Activated CD4-positive, alpha-beta T cell treated with anti-CD3 and anti-CD28 coated beads for 24 hours (primary cell): ENCODE measurements at places on chromosomes 16 and 17.

GRCh38 chr17:16322636-16323035, 30.6 kb downstream of the CENPV start:
- DNase-seq, result no peak

DNA sequence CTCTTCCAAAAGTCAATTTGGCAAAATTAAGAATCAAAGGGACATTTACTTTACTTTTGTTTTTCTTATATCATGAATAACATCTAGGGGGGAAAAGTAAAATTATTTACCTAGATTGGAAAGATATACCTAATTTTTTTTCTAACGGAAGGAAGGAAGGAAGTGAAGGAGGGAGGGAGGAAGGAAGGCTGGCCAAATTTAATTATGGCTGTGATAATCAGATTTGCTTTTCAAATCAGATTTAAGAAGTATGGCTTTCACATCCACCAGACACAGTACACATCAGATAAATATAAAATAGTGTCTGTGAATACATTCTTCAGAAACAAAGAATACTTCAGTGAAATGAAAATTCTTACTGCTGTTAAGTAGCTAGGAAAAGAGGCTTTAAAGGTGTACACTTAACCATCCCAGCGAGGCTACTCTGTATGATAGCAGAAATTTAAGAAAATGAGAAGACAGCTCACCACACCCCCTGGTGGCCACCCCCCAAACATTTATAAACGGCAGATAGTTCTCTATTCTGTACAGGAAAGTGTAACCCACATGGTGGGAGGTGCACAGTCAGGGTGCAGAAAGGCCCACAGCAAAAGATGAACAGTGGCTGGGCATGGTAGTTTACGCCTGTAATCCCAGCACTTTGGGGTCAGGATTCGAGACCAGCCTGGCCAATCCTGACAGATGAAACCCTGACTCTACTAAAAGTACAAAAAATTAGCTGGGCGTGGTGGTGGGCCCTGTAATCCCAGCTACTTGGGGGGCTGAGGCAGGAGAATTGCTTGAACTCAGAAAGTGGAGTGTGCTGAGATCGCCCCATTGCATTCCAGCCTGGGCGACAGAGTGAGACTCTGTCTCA, 150.8 kb downstream of the SSH2 start:
- DNase-seq, result peak; percentile 82

- DNase-seq, result no peak
Measured at GRCh38 chr17:48207776-48208544, 100.4 kb downstream of the SNX11 start.

DNA sequence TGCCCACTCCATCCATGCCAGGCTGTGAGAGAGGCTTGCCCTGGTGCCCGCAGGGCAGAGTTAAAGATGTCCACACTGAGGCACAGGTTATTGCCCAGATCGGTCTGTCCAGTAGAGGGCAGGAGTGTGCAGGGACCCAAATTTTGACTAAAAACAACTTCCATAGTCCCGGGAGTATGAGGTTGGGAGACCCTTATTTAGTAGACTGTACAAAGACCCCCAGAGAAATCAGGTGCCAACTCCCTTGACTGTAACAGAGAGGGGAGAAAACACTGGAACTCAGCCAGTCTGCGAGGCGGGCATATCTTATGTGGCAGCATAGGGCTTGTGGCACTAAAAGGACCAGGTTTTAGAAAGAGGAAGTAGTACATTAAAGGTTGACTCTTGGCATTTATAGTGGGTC, 43.4 kb downstream of the HNF1B start:
- DNase-seq, result peak; percentile 24

DNA sequence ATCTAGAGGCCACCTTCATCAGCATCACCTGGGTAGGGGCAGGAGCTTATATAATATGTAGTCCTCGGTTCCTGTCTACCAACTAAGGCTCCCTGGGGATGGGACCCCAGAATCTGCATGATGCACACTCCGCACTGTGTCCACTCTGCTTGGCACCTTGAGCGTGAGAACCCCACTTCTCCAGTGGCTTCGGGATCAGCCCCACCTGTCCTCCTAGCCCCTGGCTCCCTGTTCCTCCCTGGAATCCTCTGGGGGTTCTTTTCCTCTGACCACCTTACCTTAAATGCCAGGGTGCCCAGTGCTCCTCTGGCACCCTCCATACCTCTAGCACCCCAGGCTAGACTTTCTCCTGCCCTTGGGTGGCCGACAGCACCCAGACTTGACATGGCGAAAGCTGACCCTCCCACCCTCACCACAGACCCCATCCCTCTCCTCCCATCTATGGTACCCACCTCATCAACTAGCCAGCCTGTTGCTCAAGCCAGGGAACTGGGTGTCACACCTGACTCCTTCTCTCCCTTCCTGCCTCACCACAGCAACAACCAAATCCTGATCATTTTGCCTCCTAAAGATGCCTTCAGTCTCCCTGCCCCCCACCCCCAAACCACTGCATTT, 2.8 kb upstream of the NXPH3 start:
- no peak for DNase-seq

- no peak for DNase-seq
Measured at GRCh38 chr17:2085648-2085949, 30.7 kb downstream of the HIC1 start.

DNA sequence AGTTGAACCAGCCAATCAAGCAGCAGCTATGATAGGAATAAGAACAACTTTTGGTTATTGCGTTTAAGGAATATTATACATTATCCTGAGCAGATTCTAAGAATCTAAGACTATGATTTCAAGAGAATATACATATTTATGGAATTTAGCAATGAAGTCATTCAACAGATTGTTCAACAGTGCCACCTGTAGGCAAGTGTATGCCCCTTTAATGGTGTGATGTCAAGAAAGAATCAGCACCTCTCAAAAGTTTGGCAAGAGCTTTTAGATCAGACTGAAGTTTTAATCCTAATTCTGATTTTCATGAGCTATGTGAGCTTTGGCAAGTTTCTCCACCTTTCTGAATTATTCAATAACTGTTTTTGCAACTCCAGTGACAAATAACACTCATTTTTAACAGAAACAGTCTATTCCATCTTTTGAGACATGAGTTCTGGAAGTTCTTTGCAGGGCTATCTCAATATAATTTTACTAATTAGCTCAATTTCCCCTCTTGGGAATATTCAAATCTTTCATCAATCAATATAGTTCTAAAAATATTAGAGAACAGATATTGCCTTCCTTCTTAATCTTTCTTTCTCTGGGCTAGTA, 474.3 kb upstream of the TOM1L1 start:
- no peak for DNase-seq

GRCh38 chr16:81767987-81768592, 11.0 kb upstream of the PLCG2 start:
- no peak for DNase-seq

DNA sequence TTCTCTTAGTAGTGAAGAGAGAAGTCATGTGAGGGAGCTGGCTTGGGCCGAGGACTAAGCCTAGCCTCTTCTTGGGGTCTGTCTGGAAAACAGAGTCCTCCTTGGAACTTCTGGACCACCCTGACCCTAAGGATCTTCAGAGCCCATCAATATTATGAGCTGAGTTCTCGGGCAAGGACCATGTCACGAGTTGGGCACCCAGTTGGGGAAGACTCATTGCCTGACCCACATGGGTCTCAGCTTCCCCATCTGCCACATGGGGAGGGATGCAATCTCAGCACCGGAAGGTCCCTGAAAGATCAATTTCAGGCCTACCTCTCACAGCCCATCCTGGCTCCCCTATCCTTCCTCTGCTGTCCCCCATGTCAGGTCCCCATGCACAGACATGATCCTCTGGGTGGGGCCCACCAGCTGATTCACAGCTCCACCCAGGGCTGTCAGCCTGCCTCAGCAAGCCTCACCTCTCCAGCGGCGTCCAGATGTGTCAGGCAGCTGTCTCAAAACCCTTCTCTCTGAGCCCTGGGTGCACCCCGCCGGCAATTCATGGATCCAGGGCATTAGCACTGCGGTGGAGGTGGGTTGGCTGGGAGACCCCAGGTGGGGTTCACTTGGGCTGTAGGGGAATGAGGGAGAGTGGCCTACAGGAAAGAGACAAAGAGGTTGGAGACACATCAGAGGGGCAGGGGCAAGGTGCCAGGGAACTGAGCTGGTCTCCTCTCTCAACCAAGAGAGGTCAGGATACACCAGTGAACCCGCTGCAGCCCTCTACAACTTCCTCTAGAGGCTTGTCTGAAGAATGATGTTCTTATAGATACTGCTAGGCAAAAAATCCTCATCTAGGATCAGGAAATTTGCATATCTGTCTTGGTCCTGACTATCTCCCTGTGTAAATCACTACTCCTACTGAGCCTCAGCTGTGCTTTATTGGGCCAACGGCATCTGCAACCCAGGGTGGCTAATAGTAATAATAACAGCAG, 1.8 kb downstream of the NLRP1 start:
- no peak for DNase-seq

DNA sequence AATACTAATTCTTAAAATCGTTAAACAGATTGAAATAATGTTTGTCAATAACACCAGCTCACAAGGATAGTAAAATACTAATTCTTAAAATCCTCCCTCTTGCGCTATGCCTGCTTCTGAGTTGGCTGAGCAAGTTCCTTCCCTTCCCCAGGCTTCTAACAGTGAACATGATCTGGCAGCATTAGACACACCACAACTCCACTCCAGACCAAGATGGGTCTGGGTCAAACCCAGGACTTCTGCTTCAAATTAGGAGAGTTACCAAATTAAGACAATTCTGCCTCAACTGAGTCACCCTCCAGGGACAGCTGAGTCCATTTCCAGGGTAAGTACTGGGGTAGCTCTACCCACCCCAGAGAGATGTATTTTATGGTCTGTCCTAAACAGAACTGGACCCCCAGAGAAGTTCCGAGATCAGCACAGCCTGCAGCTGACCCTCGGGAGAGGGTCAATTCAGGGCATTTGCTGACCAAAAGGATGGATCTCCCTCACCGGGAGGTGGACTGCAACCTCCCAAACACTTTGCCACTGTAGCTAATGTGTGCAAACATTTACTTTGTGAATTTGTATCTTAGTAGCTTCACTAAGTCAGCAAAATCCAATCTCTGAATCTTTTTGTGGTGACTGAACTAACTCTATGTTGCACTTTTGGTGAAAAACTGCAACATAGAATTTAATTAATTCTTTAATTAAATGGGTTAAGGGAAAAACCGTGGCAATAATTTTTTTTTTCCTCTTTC, 48.8 kb downstream of the ADCY9 start:
- DNase-seq, result no peak

GRCh38 chr16:68447653-68448359, 502 bp downstream of the SMPD3 start:
- DNase-seq, result no peak

DNA sequence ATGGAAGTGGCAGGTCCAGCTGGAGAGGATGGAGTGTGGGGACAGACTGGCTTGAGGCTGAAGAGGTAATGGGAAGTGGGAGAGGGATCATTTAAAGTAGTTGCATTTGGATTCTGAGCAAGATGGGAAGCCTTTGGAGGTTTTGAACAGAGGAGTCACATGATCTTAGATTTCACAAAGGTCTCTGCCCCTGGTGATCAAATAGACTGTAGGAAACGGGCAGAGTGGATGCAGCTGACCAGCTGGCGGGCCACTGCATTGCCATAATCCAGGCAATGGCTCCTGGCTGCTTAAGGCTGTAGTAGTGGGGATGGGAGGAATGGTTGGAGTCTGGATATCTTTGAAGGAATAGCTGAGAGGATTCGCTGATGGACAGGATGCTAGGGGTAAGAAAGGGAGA, 81.5 kb downstream of the SLC6A2 start:
- DNase-seq, result no peak

DNA sequence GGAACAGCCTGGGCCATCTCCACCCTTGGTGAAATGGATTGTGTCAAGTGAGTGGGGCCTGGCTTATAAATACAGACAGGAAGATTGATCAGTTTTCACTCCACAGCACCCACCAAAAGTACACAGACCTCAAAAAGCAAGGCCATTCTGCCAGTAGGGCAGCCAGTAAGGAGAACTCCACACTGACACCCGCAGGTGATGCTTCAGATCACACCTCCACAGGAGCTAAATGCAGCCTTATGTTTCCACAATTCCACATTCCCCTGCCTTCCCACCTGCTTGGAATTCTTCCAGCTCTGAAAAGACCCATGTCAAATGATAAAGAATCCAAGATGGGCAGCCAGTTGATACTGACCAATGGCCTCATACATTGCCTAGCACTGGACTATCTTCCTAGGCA, 191.1 kb downstream of the ZFHX3 start:
- DNase-seq, result no peak

DNA sequence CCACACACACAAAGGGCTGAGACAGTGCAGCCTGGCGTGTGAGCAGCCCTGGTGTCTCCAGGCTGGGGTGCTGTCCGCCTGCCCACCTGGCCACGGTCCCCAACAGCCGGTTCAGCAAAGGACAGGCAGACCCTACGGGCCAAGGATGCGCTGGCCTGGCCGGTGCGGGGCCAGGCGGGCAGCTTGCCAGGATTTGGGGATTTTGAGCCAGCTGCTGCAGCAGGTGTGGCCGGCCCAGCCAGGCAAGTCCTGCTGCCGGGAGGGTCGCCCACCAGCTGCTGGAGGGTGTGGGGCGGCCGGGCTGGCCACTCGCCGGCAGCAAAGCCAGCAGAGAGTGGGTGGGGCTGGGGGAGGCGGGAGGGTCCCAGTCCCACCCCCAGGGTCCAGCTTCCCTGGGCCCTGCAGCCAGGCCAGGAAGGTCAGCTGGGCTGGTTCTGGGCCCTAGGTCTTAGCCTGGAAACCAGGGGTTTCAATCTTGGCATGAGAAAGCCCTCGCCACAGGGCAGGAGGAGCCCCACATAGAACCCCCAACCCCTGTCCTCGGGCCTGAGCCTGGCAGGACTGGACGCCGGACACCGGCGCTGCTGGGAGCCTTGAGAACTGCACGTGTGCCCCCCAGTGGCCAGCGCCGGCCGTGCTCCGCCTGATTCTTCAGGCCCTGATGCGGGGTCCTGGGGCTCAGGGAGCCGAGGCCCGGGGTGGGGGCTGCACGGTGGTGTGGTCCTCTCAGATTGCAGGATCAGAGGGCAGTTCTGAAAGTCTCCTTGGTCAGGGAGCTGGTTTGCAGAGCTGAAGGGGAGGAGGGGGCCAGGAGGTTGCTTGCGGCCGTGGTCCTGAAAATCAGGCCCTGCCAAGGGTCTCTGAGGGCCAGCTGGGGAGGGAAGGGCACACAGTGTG, 17.6 kb upstream of the SSTR5 start:
- DNase-seq, result peak; percentile 33

- DNase-seq, result no peak
Measured at GRCh38 chr16:68851601-68852000, 8.3 kb downstream of the TANGO6 start.

DNA sequence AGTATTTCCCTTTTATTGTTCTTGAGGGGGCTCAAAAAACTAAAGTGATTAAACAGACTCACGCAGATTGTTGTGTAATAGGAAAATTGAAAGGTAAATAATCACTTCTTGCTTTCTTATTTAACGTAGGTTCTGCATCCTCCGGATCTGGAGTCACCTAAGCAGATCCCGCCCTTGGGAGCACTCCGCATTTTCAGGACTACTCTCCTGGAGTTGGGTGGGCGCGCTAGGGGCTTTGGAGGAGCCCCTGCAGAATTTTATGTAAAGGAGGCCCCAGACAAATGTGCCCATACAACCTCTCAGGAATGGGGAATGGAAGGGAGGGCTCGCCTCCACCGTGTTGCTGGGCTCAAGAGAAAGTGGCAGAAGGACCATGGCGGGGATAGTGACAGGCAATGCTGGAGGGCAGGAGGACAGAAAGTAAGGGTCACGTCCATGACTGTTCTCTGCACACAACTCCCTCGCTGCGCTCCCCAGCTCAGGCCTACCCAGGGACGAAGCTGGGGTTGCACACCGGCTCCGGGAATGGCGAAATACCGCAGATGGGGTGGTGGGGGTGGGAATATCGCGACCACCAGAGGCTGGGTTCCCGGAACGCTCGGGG, 8.3 kb downstream of the MT2A start:
- no peak for DNase-seq

GRCh38 chr17:36999471-36999870, 50.7 kb downstream of the AATF start:
- DNase-seq, result no peak
